ENCODE measurements at places on chromosomes 1 and 21.

DNA sequence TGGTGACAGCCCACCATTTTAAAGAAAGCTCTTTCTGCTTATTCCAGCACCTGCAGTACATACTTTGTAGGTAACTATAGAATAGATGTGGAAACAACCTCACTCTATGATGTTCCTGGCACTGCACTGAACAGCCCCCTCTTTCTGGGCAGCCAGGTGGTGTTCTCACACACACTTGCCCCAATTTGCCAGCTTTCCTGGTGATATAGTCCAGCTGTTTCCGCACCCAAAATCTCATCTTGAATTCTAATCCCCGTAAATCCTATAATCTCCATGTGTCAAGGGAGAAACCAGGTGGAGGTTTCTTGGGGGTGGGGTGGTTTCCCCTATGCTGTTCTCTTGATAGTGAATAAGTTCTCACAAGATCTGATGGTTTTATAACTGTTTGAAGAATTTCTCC, 102.2 kb downstream of the FCRL5 start:
- DNase-seq = no peak

DNA sequence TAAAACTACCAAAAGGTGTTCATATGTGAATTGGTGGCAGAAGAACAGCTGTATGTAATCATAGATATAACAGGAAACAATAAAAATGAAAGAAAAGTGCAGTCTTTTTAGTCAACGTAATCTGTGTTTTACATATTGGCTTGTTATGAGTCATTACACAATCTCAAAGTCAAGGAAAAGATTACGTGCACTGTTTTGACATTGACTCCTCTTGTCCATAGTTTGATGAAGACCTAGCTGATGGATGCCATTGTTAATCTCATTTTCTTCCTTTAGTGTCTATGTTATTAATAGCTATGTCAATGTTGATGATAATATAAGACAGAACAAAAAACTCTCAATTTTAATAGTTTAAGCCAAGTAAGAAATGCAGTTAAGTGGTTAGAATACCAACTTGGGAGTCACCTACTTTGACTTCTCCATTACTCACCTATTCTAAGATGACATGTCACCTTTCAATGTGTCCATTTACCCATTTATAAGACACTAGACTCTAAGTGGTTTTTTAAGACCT, 84.5 kb upstream of the SAMSN1 start:
- no peak for DNase-seq

DNA sequence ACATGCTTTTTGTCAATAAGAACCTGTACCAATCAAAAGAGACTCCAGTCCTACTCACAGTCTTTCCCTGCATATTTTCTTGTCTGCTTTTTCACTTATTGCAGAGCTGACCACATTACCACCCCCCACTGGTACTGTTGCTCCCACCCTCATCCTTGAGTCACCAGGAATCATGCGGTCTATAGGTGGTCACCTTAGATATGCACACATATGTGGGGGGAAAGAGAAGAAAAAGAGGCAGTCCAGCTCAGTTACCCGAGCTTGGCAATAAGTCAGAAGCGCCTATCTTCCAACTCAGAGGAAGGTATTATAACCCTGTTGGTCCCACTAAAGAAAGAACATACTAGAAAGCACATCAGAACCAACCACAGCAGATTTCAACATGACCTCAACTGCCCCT, 119.2 kb downstream of the SMYD2 start:
- DNase-seq = no peak

GRCh38 chr1:231045286-231045685, 5.2 kb upstream of the FAM89A start:
- no peak for DNase-seq

GRCh38 chr1:3555131-3555920, 56.0 kb downstream of the MEGF6 start:
- no peak for DNase-seq

- DNase-seq = no peak
Observed at GRCh38 chr1:109629372-109630030, 9.9 kb downstream of the AMPD2 start.

GRCh38 chr1:166172106-166172505, 5.3 kb upstream of the FAM78B start:
- DNase-seq = no peak

DNA sequence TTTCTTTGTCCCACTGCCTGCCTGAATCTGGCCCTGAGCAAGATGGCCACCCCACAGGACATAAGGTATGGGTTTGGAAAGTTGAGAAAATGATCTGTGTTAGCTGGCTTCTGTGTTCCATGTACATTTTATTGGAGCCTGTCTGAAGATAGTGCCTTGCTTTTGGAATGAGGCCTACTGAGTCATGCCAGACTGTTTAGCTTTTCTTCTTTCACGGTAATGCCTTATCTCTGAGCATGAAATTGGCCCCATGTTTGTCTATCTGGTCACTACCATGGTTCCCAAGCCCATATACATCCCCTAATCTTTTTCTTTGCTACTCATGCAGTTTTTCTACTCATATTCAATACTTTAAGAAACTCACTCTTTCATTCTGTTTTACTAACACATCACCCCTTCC, 85.1 kb upstream of the LMO4 start:
- DNase-seq = no peak

- no peak for DNase-seq
Observed at GRCh38 chr1:2803086-2803930, 1.8 kb upstream of the TTC34 start.

DNA sequence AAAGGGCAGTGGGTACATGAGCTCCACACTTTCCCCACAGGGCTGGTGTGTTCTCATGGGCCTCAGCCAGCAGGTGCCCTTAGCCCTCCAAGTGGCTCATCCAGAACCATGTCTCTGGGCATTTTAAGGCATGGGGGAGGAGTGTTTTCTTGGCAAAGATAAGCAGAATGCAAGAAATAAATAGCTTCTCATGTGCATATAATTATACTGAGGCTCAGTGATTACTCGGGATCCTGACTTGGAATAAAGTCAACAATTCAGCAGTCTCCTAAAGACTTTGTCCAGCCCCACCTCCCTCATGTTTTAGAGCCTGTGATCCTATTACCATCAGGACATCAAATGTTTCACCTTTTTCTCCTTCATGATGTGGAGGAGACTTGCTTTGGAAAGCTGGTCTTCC, 92.7 kb upstream of the COG2 start:
- no peak for DNase-seq

DNA sequence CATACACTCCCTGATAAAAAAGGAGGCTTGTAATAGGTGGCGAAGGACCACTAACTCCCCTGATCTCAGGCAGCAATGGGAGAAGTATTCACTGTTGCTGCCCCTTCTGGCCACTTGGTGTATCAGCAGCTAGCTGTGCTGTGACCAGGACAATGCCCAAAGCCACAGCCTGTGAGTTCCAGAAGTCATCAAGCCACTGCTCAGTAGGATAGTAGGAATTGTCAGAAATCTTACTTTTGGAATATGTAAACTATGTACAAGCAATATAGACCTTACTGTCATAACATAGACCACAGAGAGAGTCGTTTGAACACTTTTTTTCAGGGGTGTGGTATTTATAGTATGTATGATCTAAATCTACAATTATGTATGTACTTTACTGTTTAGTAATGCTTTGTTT, 248.3 kb upstream of the CAMK1G start:
- DNase-seq = peak; percentile 1

DNA sequence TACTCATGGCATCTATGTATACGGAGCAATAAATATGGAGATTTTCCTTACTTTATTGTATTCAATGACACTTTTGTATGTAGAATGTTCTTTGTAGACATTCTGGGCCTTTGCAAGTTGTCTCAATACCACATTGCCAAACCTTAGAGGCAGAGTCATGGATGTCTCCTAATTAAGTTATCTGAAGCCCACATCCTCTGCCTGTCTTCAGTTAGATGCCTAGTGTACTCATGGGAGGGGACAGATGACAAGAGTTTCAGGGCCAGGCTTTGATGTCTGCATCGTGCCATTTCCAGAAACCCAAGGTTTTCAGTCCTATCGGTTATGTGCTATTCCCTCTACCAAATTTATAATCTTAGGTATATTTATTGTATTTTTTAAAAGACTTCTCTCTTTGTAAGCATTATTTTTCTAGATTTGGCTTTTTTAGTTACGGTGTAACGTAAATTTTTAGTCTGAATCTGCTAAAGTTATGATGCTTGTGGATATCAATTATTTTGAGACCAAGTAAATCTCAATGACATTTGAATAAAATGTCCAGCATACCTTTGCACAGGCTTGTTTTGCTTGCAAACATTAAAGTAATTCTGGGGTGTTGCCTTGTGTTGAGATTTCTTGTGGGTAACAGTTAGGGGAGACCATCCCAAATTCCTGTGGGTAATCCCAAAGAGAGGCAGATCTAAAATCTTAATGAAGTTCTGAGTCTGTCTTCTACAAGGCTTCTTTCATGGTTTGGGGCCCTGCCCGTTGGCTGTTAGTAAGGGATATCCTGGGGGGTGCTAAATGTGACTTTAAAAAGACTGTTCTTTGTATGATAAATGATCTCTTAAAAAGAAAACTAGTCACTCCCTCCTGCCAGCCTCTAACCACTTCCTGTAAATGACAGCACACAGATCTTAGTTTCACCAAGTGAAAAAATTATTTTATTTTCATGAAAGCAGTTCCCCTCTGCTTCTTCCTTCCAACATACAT, 8.0 kb upstream of the MACF1 start:
- no peak for DNase-seq

GRCh38 chr1:27634985-27635367, at the start of gene FGR:
Gene FGR (minus strand): TSS chr1:27635185. CDS start chr1:27623916, 11,269 bp downstream.
- no peak for DNase-seq

DNA sequence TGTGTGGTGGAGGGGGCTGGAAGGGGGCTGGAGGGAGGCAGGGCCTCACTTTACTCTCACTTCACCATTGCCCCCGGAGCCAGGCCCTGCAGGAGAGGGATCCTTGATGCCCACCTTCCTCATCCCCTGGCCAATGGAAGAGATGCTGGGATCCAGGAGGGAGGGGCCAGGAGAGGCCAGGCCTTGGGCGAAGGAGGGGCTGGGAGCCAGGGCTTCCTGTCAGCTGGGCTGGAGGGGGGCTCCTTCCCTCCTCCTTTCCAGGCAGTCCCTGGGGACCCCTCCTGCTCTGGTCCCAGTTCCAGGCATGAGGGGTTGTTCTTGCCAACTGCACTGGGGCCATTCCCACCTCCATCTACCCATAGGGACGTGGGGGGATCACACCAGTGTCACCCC, 5.7 kb downstream of the AHDC1 start:
- DNase-seq = no peak

DNA sequence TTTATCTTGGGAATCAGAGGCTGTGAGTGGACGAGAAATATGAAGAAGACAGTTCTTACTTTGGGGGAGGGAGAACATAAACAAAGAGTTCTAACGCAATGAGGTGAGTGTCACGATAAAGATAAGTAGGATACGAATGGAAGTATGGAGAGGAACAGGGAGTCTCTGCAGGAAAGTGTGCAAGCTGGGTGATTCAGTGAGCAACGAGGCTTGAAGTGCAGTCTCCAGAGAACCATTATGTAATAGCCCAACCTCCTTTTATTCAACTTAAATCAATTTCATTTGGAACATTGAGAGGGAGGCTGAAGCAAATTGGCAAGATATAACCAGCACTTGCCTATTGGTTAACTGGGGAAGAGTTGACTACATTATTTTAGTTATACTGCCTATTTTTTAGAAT, 99.3 kb upstream of the PLD5 start:
- DNase-seq = no peak

DNA sequence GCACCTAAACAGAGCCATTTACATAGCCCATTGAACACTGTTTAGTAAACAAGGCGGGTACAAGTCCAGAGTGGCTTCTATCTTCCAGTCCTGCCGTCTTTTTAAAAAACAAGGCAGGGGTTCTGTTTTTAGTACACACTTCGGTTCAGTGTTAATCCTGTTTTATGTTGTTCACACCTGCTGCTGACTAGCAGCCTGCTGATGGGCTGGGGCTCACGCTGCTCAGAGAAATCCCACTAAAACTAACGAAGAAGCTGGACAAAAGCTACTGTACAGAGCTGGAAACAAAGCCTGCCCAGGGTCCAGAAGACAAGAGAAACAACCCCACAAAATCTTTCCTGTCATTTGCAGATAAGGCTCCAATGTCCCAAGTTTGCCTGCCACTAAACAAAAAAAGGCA, 13.2 kb downstream of the ESRRG start:
- no peak for DNase-seq

- DNase-seq = no peak
Observed at GRCh38 chr1:234582681-234583301, 27.2 kb downstream of the IRF2BP2 start.

DNA sequence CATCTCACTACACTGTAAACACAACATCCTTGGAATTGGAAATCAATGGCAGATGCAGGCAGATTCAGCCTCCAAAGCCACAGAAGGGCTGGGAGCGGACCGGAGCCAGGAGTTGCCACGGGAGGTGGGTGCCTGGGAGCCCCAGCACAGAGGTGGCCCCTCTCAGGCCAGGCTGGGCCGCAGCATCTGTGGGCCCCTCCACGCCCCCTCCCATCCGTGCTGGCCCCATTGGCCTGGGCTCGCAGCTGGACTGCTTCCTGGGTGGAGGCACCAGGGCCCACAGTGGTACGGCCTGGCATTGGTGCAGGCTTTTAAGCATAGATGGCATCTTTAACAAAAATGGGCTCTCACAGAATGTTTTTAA, 64.2 kb downstream of the SLX9 start:
- no peak for DNase-seq

GRCh38 chr21:35231090-35231489, 182.0 kb upstream of the RUNX1 start:
- DNase-seq = no peak

DNA sequence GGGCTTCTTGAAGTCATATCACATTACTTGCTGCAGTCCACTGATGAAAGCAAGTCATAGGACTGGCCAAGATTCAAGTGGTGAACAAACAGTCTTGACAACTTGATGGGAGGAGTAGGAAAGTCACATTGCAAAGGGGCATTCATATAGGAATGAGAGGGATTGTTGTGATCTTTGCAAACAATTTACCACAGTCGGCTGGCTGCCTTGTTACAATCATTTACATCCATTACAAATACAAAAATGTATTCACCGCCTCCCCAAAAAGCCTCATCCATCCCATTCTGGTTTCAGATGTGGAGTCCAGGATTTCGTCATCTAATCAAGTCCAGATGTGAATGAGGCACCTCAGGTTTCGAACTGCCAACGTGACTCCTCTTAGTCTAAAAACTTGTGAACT, 26.8 kb downstream of the GORAB start:
- no peak for DNase-seq

GRCh38 chr1:100979631-100980030, 46.0 kb downstream of the DPH5 start:
- DNase-seq = no peak

- DNase-seq = no peak
Observed at GRCh38 chr1:200542162-200542561, 78.4 kb downstream of the KIF14 start.

Data from activated CD4-positive, alpha-beta T cell treated with anti-CD3 and anti-CD28 coated beads, Interleukin-2, amount 50 U/mL, for 48 hours (primary cell).